H9 (cell line): ENCODE measurements at places on chromosomes 1 and 21. TPM values are rescaled to one million over a fixed set of nuclear protein-coding genes. Genes with fewer than 3 reads are reported as not detected.

DNA sequence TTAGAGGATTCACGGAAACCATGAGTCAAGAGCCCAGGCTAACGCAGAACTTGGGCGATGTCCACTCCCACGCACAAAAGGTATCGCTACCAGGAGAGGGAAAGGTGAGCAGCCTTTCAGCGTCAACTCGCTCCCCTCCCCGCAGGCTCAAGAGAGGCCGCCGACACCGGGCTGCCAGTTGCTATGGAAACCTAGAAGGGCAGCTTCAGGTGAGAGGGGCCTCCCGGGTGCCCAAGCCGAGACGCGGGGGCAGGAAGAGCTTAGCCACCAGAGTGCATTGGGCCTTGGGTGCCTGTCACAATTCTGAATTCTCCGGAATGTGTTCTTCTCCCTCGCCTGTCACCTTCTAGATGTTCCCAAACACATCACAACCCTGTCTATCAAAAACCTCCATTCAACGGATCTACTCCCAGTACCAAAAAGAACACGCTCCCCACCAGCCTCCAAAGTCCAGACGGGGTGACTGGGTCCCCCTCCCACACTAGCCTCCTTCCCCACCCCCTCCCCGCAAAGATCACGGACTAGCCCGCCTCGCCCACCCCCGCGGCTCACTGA lies 694 bp downstream of the MEAF6 start:
- DNase-seq, result peak; percentile 75

DNA sequence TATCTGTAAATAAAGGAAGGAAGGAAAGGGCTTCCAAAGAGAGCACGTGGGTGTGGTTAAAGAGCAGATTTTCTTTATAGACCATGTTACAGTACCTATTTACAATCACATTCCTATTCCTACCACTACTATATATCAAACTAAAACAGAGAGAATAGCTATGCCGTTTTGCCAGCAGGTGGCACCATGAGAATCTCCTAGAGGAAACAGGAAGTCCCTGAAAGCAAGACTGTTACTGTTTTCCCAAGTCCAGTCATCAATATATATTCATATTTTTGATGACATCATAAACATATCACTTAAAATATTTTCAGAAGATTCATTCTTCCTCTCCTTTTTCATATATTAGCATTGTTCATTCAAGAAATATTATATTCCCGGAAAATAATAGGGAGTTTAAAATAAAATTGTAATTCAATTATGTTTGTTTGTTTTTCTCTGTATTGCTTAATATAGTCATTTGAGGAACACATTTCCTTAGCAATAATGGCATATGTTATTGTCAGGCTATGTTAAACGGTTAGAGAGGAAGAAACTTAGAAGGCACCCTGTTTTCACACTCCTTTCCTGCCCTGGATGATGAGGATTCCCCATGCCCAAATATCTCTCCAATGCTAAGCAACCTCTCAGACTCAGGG lies 6.6 kb downstream of the CCDC190 start:
- peak; percentile 45 for DNase-seq

GRCh38 chr1:181765451-181766026 lies 282.2 kb downstream of the CACNA1E start:
- DNase-seq, result no peak

DNA sequence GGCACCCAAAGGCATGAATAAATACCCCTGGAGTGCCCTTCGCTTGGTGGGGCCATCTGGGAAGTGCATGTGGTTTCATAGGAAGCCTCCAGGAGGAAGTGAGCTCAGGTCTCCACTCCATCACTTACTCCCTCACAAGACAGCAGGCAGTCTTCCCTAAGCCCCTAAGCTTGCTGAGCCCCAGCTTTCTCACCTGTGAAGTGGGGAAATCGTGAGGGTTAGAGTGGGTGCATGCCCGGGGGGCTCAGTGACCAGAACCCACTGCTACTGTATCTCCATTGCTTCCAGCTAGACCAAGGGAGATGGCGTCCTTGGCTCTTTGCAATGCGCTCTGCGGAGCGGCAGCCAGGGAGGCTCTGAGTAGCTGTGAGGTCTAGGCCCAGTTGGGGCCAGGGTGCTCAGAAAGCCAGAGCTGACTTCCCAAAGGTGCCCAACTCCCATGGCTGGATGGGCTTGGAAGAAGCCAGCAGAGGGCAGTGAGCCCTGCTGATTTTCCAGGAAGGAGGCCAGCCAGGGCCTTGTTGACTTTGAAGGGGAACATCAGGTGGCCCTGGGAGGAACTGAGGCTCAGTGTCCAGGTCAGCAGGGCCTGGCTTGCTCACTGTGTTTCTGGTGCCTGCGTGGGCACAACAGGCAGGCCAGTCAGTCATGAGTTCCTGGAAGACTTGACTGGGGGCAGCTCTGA lies 27.3 kb downstream of the CDCP2 start:
- DNase-seq, result peak; percentile 54

DNA sequence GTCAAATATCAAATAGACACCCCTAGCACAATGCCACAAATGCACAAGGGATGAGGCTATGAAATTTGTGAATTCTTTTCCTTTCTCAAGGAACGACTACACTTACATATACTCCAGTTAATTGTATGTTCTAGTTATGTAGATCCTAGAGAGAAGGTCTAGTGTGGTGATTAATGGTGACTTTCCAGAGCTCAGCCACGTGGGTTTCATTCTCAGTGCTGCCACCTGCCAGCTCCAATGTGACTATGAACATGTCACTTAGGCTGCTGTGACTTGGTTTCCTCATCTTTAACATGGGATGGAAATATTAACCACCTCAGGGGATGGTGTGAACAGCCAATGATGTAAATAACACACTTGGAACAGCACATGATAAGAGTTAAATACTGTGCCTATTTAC lies 138.3 kb downstream of the APP start:
- no peak for DNase-seq

- DNase-seq, result no peak
Observed at GRCh38 chr1:209202830-209203532, 380.5 kb upstream of the CAMK1G start.

DNA sequence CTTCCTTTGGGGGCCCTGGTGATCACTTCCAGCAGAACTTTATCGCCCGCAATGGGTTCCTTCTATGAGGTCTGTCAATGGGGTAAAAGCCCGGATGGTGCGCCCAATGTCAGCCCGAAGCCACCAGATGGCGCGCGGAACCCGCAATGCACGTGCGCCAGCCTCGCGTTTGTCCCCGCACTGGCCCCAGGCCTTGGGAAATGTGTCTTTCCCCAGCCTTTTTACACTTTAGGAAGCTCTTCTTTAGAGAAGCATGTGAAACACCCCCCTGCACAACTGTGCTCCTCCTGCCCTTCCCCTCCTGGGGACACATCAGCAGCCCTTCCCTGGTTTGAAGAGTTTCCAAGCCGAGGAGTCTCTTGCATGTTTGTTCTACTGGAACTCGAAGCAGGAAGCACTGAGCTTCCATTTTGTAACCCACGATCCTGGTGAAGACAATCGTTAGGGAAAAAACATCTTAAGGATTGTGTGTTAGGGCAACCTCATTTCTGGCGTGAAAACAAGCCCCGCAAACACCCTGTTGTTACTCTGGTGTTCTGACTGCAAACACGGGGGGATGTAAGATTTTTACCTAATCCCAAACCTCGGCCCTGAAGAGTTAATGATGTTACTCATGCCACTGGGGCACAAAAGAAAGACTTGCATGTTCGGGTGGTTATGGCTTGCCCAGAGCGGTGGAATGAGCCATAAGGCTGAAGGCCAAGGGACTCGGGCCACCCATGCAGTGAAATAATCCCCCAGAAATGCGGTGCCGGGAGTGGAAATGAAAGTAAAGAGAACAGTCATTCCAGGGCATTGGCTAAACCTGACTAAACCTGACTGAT lies 20.4 kb upstream of the TARBP1 start:
- peak; percentile 87 for DNase-seq

DNA sequence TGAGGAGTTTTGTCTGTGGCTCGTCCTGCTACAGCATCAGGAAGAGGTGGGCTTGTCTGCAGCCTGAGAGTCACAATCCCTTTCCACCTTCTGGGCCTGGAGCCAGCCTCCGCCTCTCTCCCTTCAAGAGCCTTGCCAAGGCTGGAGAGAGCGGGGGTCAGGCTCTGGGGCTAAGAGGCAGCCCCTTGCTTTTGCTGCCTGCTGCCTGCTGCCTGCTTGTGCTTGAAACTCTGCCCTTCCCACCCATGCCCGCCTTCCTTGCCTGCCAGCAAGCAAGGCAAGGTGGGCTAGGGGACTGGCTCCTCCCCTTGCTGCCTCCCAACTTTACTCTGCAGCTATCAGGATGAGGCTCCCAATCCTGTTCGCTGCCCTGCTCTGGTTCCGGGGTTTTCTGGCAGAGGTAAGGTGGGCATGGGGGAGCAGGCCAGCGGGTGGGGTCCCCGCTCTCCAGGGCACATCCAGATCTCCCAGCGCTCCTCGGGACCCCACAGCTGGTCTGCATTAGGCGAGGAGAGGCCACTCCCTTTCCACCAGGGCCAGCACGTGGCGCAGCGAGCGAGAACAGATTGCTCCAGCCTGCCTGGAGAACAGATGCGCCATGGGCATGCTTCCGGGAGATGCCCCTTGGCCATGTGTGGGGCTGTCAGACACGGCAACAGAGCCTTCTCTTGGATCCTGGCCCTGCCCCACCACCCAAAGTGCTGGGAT lies 7.5 kb upstream of the PTPN7 start:
- no peak for DNase-seq

Gene TEX38
- total RNA-seq, result not detected in 2 replicates

Gene OR10J1
- total RNA-seq, result not detected in 2 replicates

Gene CD101
- 1.5 and 1.8 TPM in 2 replicates for total RNA-seq

Gene SLC26A9
- total RNA-seq, result not detected in 2 replicates

Gene ABCB10
- 13.8 and 14.5 TPM in 2 replicates for total RNA-seq

Gene A3GALT2
- not detected in 2 replicates for total RNA-seq
